Fibroblast of lung (primary cell): ENCODE measurements at places on chromosomes 6 and 20. TPM values are rescaled to one million over a fixed set of nuclear protein-coding genes. Genes with fewer than 3 reads are reported as not detected.

SMPDL3A gene
- total RNA-seq: 19.8 and 51.4 TPM in 2 replicates

- no peak for DNase-seq
These were observed 131.2 kb upstream of the SPACA1 start for GRCh38 chr6:87916446-87916845.

DNA sequence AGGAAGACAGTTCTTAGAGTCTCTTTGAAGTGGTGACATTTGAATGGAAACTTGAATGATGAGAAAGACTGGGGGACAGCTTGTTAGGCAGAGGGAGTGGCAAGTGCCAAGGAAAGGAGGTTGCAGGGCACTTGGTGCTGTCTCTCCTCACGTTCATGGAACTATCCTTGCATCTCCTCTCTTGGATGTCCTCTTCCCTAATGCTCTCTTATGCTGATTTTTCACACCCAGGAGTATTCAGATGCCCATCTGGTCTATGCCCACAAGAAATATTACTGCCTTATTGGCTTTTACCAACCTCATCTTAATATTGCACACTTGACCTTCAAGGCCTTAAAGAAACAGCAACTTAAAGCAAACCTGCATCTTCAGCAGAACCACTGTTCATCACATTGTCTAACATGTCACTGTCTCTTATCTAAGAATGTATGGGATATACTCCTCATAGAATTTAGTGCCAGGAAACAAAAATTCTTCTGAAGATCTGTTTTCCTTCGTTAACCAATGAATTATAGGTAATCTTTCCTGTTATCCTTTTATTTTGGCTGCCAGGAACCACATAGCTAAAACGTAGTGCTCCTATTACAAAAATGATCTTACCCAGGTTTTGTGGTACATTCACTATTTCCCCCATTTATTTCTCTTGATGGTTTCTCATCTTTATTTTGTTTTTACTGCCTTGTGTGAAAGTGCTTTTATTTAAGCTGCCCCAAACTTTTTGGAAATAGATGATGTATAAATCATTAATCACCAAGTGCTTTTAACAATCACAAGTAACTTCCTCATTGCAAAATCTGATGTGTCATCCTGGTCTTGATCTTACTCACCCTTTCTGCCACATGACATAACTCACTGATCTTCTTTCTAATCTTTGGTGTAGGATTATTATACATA is 12.8 kb downstream of the RGS17 start:
- peak; percentile 79 for DNase-seq

GSTA4 gene
- total RNA-seq: 44.9 and 54.0 TPM in 2 replicates

DNA sequence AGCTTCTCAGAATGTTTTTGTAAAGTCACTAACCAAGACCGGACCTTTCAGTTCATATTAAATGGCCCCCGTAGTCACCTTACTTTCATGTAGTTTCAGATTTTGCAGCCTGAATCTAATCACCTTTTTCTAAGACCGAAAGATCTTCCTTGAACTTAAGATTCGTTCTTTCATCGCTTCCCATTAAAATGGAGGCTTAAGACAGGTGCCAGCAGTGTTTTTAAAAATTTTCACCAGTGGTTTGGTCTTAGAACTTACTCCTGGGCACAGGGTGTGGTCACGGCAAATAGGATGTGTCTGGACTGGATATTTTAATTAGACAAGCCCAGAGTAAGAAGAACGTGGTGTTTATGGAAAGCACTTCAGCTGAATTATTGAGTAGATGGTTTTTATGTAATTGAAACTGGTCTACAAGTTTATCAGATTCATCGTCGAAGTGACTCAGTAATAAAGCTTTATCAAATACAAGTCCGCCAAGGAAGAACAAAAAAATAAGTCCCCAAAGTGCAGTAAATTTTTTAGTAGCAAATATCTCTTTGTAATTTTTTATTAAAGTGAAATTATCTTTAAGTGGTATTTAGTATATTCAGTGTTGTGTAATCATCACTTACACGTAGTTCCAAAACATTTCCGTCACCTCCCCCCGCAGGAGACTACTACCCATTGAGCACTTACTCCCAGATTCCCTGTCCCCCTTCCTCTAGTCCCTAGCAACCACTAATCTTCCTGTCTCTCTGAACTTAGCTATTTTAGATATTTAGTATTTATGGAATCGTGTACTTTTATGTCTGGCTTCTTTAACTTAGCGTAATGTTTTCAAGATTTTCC is 868 bp downstream of the SRSF3 start:
- DNase-seq: peak; percentile 54

DNA sequence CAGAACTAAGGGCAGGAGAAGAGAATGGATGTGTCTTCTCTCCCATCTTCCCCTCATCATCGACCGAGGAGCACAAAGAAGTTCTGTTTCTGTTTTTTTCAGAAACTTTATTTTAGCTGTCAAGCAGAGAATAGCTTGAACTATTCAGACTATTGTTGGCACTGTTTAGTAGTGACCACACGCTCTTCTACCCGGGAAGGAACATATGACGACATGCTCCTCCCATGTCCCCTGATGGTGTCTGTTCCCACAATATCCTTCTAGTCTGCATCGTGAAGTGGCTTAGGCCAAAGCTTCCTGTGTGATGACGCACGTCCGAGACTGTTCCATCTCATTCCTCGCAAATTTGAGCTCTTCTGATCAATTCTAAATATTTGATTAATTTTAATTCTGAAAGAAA is 27.2 kb upstream of the KIF25 start:
- no peak for DNase-seq

GRCh38 chr6:150150821-150151646 is 8.2 kb downstream of the PPP1R14C start:
- no peak for DNase-seq

DNA sequence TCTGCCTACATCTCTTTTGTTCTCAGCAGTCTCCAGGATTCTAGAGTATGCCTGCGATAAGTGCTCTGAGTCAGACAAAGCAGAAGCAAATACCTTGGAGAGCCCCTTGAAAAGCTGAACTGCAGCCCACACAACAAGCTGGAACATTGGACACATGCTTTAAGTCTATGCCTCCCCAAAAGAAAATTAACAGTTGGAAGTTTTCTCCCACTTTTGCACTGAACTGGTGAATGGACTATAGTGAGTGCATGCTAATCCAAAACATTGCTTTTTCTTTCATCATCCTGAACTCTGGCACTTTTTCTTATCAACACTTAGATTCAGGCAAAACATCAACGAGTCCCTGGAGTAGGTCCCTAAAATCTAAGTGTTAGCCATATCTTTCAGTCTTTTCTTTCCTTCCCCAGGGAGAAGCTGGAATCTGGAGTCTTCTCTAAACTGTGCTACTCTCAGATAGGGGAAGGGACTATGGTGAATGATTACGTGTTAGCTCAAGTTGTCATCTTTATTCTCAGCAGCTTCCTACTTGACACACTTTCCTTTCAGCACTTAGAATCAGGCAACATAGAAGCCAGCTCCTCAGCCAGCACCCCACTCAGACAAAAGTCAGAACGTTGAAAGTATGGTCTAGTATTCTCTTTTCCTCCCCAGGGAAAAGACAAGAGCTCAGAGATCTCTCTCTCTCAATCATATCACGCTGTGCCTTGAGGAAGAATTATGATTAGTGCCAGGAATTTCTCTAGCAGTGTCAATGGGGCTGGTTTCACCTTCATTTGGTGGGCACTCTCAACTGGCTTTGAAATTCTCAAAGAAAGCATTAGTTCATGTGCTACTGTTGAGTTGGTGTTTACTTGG is 811.0 kb upstream of the GJE1 start:
- DNase-seq: peak; percentile 66

DNA sequence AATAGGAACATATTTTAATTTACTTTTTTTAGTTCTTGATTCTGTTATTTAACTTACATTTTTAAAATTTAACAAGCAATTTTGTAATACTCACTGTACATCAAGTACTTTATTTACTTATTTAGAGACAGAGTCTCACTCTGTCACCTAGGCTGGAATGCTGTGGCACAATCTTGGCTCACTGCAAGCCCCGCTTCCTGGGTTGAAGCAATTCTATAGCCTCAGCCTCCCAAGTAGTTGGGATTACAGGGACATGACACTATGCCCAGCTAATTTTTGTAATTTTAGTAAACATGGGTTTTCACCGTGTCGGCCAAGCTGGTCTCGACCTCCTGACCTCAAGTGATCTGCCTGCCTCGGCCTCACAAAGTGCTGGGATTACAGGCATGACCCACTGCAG is 7.0 kb downstream of the BTN3A3 start:
- DNase-seq: no peak

DNA sequence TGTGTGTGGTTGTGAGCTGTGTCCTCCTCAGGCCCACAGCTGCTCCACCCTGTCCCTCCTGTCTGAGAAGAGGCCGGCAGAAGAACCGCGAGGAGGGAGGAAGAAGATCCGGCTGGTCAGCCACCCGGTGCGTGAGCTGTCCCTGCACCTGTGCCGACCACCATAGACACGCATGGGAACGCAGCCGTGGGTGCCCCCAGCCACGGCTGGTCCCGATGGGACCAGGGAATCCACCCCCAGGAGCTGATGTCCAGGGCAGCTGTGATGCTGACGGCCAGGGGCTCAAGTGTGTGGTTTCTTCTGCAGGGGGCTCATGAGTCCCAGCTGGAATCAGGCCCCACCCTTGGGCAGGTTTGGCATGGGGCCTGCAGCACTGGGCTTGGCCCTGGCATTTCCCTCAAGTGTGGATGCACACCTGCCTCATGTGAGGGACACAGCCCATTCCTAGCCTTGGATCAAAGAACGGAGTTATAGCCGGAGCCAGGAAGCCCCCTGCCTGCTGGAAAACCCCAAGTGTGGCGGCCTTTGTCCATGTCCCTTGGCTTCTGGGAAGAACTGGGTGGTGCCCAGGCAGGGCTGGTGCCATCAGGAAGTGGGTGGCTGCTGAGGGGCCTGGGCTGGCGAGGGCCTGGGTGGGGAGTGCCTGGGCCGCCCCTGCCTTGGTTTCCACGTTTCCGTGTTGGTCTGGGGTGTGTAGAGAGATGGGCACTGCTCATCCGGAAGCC is 4.6 kb upstream of the TNFRSF6B start:
- no peak for DNase-seq

TEAD3 gene
- total RNA-seq: 7.7 and 9.6 TPM in 2 replicates

- no peak for DNase-seq
These were observed 872.1 kb upstream of the GJE1 start for GRCh38 chr6:141260627-141261015.

GRCh38 chr6:163507965-163508364 is 93.4 kb downstream of the QKI start:
- peak; percentile 27 for DNase-seq

DNA sequence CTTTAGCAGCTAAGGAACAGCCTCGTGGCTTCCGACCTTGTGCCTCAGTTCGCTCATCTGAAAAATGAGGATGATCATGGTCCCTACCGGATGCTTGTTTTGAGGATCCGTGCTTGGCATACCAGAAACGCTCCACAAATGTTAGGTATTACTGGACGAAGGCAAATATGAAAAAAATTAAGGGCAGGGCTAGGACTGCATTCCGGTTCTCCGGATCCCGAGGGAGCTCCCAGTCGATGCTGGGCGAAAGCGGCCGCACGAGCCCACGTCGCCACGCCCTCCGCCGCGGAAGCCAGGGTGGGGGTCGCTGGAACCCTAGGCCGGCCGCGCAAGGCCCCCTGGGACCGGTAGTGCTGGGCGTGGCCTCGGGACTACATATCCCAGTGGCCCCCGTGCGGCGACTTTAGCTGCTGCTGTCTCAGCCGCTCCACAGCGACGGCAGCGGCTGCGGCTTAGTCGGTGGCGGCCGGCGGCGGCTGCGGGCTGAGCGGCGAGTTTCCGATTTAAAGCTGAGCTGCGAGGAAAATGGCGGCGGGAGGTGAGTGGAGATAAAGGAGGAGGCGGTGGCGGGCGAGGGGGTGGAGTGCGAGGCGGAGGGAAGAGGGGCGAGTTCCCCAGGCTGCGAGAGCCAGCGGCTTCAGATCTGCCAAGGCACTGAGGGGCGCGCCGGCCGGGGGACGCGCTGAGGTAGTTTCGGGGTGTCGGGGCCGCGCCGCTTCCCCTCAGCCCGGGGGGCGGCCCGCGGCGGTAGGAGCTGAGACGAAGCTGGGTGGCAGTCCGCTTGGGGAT is at the start of gene NCOA3:
NCOA3 (plus strand) TSS at position 406 of the 789 bp plus-strand sequence. CDS start 120,361 bp downstream, outside the sequence.
- DNase-seq: peak; percentile 94

DNA sequence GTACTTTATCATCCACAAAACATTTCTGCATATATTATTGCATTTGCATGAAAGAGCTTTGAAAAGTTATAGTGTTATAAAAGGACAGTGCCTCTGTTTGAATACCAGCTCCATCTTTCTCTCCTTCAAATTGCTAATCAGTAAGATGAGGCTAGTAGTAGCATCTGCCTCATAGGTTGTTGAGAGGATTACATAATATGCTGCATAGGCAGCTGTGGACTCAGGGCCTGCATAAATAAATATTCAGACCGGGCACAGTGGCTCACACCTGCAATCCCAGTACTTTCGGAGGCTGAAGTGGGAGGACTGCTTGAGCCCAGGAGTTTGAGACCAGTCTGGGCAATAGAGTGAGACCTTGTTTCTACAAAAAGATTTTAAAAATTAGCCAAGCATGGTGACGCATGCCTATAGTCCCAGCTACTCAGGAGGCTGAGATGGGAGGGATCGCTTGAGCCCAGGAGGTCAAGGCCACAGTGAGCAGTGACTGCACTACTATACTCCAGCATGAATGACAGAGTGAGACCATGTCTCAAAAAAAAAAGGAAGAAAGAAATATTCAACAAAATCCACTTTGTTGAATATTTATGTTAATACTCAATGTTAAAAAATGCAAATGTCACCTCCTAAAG is 18.3 kb upstream of the SEC63 start:
- DNase-seq: no peak
